ENCODE measurements at places on chromosomes 11 and 22.
A peak's percentile ranks its signal among the peaks of the same experiment; 100 is the strongest.

- no peak for DNase-seq
These were observed 9.8 kb downstream of the EHBP1L1 start for GRCh38 chr11:65585396-65586246.

DNA sequence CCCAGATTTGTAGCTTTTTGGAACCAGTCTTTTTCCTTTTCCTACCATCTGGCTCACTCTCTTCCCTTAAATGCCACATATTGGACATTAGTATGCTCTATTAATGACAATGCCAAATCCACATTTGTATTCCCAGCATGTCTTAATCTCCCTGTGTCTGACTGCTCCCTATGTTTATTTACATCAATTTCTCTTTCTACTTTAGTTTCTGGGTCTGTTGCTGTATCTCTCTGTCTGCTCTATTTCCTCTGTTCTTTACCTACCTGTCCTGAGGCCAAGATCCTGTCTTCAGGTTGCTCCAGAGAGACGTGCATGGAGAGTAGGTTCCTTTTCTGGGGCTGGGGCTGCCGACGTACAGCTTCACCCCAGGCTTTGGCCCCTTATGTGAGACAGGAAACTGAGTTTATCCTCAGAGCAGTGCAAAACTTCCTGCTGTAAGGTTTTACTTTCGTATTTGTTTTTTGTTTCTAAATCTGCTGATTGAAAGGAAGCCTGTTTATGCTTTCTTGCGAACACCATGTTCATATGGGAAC lies 25.6 kb downstream of the OR2AG2 start:
- no peak for DNase-seq

GRCh38 chr11:65646288-65646957 lies 8.5 kb downstream of the SIPA1 start:
- DNase-seq: no peak

DNA sequence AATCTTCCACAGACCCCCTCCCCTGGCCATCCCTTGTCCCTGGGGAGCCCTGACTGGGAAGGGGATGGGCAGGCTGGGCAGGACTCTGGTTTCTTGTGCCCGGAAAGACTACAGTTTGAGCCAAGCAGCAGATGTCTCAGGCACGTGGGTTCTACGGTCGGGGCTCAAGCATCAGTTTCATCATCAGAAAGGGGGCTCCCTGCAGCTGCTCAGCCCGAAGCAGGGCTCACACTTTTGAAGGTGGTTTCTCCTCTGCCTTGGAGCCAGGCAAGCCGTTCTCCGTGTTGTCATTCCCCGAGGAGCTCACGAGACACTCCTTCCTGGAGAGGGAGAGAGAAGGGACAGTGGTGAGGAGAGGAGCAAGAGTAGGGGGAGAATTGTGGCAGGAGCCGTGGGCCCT lies 15.8 kb downstream of the SCN4B start:
- no peak for DNase-seq

DNA sequence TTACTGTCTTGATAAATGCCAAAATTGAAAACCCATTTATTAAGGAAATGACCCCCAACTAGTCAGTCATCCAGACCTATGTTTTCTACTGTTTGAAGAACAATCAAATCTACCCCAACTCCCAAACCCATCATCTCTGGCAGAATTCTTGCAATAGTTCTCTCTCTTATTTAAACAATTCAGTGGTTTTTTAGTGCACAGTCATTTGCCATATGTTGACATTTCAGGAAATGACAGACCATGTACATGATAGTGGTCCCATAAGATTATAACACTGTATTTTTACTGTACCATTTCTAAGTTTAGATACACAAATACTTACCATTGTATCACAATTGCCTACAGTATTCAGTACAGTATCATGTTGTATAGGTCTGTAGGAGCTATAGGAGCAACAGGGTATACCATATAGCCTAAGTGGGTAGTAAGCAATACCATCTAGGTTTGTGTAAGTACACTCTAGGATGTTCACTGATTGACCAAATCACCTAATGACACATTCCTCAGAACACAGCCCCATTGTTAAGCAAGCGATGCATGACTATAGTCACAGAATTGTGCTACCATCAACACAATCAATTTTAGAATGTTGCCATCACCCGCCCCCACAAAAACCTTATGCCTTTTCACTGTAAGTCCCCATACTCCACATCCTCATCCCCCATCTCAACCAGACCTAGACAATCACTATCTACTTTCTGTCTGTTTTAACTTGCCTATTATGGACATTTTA lies 41.8 kb downstream of the MMP20 start:
- no peak for DNase-seq

- no peak for DNase-seq
These were observed 427.5 kb upstream of the CCDC90B start for GRCh38 chr11:83713708-83714107.

GRCh38 chr11:117369534-117369933 lies 41.9 kb downstream of the CEP164 start:
- DNase-seq: no peak

GRCh38 chr11:115036406-115037180 lies 358.3 kb downstream of the NXPE2 start:
- no peak for DNase-seq

DNA sequence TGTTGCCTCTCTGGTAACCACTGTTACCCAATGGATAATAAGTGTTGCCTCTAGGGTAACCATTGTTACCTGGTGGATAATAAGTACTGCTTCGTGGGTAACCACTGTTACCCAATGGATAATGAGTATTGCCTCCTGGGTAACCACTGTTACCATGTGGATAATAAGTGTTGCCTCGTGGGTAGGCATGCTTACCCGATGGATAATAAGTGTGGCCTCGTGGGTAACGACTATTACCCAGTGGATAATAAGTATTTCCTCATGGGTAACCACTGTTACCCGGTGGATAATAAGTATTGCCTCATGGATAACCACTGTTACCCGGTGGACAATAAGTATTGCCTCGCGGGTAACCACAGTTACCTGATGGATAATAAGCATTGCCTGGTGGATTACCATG lies 13.8 kb upstream of the NXPE4 start:
- no peak for DNase-seq

DNA sequence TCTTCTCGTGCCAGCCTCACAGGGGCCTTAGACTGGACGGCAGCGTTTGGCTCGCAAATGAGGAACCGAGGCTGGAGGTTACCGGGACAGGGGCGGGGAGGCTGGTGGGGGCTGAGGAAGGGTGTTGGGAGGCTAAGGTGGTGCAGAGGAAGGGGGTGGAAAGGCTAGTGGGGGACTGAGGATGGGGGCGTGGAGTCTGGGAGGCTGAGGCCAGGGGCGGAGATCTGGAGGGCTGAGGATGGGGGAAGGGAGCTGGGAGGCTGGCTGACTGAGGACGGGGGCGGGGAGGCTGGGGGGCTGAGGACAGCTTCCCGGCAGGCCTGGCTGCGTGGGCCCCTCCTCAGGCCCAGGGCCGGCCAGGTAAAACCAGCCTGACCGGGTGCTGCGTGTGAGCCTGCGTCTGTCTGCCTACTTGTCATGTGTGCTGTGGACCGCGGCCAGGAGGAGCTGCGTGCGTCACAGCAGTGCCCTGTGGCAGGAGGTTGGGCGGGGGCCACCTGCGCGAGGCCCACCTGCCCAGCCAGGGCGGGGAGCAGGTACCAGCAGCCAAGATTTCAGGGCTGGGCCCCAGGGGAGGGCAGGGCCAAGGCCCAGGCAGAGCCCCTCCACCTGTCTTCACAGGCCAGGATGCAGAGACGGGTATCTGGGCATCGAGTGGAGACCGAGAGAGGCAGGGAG lies 9.4 kb upstream of the PIM3 start:
- DNase-seq: no peak

GRCh38 chr22:24816806-24817205 lies 10.8 kb downstream of the SGSM1 start:
- no peak for DNase-seq

DNA sequence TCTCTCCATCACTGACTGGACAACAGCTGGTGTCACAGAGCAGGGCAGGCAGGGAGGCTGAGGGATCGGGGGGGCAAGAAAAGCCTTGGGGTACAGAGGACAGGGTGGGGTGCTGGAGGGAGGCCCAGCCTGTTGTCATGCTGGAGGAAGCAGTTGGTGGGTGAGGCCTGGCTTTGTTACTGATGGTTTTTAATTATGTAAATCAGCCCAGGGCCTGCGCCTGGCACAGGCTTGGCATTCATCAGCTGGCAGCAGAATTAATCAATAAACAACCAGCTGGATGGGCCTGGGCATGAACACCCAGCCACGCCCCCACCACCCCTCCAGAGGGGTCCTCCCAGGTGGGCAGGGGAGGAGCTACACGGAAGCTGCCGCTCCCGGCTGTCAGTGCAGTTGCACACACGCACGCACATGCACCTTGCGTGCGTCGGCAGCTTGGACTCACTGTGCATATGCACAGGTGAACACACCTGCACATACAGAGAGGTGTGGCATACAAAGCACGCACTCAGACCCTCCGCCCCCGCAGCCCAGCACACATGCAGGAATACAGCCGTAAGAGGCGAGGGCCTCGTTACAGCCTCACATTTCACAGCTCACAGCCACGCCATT lies 21.3 kb upstream of the ELFN2 start:
- DNase-seq: no peak

GRCh38 chr11:60469723-60470122 lies 14.1 kb downstream of the MS4A1 start:
- DNase-seq: no peak

GRCh38 chr11:66080055-66080817 lies 10.2 kb downstream of the PACS1 start:
- peak; percentile 57 for DNase-seq

GRCh38 chr11:7592711-7593110 lies 78.9 kb downstream of the PPFIBP2 start:
- no peak for DNase-seq

DNA sequence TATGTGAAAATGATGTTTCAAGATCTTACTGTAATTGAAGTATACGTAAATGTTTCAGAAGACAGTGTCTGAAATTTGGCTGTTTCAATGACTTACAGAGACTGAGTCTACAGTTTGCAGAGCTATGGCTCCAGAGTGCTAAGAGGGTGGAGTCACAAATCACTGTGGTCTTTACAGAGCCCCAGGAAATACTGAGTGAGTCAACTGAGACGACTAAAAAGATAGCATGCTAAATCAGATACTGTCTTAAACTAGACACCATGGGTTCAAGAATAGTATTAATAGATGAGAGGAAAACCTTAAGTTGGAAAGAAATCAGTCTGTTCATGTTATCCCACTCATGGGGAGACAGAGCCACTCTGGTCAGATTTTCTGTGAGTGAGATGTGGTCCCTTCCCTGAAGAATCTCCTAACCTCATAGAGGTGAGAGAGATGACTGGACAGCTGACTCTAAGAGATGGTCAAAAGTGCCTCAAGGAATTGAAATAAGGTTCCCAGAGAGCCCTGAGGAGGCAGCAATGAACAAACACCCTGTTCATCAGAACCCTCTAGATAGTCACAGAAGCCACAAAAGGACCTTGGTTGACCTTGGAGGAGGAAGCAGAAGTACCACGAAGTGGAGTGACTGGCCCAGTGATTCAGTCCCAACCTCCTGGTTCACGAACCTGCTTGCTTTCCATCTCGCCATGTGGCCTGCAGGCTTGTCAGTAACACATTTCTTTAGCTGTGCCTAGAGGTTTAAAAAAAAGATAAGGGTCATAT lies 30.2 kb downstream of the C11orf91 start:
- no peak for DNase-seq

DNA sequence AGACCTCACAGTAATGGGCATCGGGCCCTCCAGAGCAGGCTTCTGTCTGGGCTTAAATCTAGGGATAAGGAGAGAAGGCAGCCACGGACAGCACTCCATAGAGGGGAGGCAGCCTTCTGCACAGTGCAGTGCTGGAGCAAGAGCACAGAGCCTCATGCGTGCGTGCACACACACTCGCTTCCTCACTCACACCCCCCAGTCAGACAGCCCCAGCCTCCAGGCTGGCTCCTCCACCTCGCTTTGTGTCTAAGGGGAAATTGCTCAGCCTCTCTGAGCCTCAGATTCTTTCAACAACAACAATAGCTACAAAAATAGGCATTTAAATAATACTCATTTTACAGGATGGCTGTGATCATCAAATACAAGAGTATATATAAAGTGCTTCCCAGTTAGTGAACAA lies 26.7 kb upstream of the ETS1 start:
- DNase-seq: no peak

- no peak for DNase-seq
These were observed 563.1 kb upstream of the LUZP2 start for GRCh38 chr11:23933721-23934120.

Measured in stimulated activated CD4-positive, alpha-beta T cell treated with anti-CD3 and anti-CD28 coated beads, TNF-alpha, amount 100 ng/mL, for 24 hours (primary cell).